RPMI7951 (cell line): ENCODE measurements at places on chromosomes 3 and 15. TPM values are rescaled to one million over a fixed set of nuclear protein-coding genes. Genes with fewer than 3 reads are reported as not detected.
A peak's percentile ranks its signal among the peaks of the same experiment; 100 is the strongest.

The ZNF106 gene
- total RNA-seq = 37.0 and 40.4 TPM in 2 replicates

DNA sequence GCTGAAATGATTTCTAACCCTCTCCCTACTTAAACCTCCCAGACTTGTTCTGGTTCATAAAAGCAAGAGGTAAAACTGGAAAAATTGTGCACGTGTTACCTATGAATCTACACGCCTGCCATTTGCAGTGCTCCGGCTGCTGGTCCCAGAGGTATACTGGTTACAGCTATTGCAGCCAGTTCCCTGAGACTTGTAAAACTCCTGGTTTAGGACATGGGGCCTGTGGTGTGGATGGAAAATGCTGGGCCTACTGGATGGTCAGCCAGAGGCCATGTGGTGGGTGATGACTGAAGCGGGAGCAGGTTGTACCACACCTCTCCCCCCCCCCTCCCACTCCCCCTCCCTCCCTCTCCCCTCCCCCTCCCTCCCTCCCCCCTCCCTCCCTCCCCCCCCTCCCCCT lies 45.0 kb downstream of the SENP2 start:
- peak; percentile 5 for DNase-seq

The THBS1 gene
- 593 and 598 TPM in 2 replicates for total RNA-seq

GRCh38 chr3:187044867-187045552 lies 94.3 kb downstream of the RPL39L start:
- no peak for DNase-seq

The WNT7A gene
- 0.12 TPM in 1 of 2 replicates, not detected in the other for total RNA-seq

DNA sequence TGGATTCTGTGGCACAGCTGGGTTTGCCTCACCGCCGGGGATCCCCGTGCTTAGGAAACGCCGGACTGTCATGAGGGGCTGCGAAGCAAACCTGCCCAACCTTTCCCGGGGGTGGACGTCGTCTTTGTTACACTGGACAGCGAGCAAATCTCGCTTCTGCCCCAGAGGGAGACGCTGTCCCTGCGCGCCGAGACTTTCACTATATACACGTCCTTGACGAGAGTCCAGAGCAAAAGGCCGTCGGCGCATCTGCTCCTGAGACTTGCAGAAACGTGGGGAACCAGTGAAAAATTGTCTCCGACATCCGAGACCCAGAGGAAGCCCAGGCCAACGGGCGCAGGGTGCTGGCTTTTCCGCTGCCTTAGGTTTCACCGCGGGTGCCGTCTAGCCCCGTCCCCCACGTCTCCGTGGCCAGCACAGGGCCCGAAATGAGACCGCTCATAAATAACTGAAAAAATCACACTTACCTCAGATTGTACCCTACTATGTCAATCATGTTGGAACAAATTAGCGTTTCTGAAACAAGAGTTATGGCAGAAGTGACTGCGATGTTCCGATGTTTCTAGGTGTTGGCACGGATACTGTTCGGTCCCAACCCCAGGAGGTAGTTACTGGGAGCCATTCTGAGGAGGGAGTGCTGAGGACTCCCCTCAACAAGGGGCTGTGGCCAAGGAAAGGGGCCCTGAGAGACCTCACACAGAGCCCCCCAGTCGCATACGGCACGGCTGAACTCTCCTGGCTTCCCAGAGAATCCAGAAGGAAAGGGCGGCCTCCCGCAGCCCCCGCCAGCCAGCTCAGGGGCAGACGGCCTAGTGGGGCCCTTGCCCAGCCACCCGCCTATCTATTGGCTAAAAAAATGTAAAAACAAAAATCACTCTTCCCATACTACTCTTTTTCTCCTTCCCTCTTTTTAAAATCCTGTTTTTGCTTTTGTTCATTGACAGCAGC lies 14.4 kb upstream of the MUC4 start:
- no peak for DNase-seq

The DNAJB8 gene
- total RNA-seq = not detected in 2 replicates

- DNase-seq = no peak
Observed at GRCh38 chr3:47004369-47005211, 25.1 kb downstream of the NBEAL2 start.

- DNase-seq = peak; percentile 97
Observed at GRCh38 chr15:64010719-64011118, 35.6 kb downstream of the DAPK2 start.

GRCh38 chr15:63218100-63218808 lies 28.8 kb downstream of the RAB8B start:
- peak; percentile 37 for DNase-seq

- DNase-seq = peak; percentile 94
Observed at GRCh38 chr15:79640206-79640605, 208.1 kb downstream of the MINAR1 start.

DNA sequence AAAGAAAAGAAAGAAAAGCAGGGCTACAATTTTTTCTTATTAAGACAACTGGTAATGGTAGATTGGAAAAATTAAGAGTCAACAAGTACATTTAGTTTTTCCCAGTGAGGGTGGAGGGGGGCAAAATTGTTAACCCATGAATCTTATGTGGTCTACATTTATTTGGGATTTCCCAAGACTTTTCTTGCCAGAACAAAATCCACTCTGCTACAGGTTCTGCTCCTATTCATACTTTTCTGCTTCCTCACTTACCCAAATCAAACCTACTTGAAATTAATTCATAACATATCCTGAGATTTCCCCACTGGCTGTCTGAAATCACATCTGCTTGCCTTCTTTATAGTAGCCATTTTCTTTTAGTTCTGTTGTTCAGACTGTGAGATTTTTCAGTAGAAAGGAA lies 41.1 kb downstream of the VGLL3 start:
- DNase-seq = peak; percentile 33

- no peak for DNase-seq
Observed at GRCh38 chr3:61299343-61300005, 48.2 kb upstream of the FHIT start.

- DNase-seq = peak; percentile 66
Observed at GRCh38 chr3:126197854-126198584, 17.6 kb upstream of the ALDH1L1 start.

The COMMD2 gene
- total RNA-seq = 40.5 and 50.8 TPM in 2 replicates

DNA sequence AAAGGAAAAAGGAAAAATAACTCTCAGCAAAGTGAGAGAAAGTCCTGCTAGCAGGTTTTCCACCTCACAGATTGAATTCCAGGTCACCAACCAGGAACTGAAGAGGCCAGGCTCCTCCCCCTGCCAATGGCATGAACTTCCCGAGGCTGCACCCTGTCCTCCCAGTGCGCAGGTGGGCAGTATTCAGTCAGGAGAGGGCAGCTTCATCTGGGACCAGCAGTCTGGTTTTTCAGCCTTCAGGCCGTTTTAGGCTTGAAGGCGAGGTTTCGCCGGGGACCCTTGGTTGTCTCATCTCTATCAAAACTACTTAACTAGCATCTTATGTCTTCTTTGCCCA lies 41.2 kb downstream of the TRAT1 start:
- DNase-seq = no peak

- DNase-seq = no peak
Observed at GRCh38 chr3:130811557-130811956, 64.9 kb upstream of the PIK3R4 start.

GRCh38 chr3:71461749-71462483 lies 121.6 kb downstream of the FOXP1 start:
- no peak for DNase-seq

DNA sequence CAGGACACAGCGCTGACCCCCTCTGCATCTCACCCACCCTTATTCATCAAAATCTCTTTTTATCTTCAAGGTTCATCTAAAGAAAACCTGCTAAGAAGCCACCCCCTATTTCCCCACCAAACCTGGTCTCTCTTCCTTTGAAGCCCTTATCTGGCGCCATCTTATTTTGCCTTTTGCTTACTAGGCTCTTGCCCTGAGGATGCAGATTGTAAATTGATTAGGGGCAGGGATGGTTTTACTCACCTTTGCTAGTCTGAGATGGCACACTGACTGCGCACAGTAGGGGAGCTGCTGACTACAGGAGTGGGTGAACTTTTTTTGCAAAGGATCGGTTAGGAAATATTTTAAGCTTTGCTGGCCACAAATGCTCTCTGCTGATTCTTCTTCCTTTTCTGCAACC lies 78.9 kb upstream of the BHLHE40 start:
- no peak for DNase-seq

GRCh38 chr3:196804773-196805172 lies 62.9 kb upstream of the SENP5 start:
- no peak for DNase-seq

GRCh38 chr15:50911621-50912020 lies 3.1 kb downstream of the AP4E1 start:
- no peak for DNase-seq

DNA sequence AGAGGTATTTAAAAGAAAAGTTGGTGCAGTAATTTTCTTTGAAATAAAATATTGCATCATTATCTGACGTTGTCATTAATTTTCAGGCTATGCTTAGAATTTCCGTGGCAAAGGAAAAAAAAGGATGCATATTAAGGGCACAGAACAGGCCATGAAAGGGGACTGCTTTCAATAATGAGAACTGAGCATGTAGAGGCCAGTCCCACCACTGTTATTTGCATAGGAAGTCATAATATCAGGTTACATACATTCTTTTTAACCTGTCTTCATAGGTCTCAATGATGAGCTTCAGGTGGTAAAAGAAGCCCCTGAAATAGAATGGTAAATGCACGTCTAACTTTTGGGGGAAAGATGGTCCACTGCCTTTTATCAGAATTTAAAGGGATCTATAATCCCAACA lies 272.1 kb upstream of the ALCAM start:
- no peak for DNase-seq

DNA sequence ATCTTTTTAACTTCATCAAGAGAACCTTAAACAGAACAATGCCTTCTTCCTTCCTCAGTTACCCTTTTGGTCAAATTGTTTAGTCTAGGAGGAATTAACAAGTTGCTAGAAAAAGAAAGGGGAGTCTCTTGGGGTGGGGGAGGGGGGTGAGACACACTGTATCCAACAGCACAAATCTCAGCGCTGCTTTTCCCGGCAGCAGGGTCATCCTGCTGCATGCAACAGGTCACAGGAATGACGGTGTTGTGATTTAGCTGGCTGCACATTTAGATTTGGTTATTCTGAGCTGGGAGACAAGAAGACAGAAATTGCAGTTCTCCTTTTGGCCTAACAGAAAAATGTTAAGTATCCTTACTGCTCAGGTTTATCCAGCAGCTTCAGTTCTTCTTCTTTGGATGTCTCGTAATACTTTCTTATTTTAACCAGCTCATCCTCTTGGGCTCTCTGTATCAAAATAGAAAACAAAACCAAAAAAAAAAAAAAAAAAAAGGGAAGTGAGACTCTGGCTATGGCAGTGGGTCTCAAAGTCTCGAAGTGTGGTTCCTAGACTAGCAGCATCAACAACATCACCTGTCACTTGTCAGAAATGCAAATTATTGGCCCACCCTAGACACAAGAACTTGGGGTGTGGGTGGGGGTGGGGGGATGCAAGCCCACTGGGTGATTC lies 190.5 kb downstream of the GREM1 start:
- DNase-seq = no peak

DNA sequence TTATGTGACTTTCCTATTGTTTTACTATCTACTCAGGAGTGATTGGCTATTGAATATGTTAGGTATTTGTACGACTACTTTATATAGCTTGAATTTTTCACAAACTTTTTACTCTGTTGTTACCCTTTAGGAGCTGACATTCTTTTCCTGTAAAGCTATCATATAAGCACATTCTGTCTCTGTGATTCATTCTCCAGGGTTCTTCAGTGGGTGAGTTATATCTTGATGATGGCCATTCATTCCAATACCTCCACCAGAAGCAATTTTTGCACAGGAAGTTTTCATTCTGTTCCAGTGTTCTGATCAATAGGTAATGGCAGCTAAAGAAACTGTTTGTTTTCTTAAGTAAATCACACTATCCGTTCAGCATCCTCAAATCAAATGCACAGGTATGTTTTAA lies 10.1 kb upstream of the CAPN3 start:
- no peak for DNase-seq

- DNase-seq = peak; percentile 57
Observed at GRCh38 chr15:72197460-72198355, at the start of gene GRAMD2A. GRAMD2A (minus strand) TSS chr15:72197787.

- no peak for DNase-seq
Observed at GRCh38 chr15:69021895-69022294, 7.4 kb downstream of the NOX5 start.

- no peak for DNase-seq
Observed at GRCh38 chr3:13487403-13487802, 7.3 kb downstream of the HDAC11 start.

- DNase-seq = no peak
Observed at GRCh38 chr3:30183421-30183820, 423.0 kb upstream of the TGFBR2 start.

GRCh38 chr15:90025489-90026033 lies 24.4 kb downstream of the ZNF710 start:
- no peak for DNase-seq

- no peak for DNase-seq
Observed at GRCh38 chr3:127263037-127263436, 24.8 kb downstream of the PRR20G start.

The RARRES1 gene
- 3.7 and 4.0 TPM in 2 replicates for total RNA-seq

DNA sequence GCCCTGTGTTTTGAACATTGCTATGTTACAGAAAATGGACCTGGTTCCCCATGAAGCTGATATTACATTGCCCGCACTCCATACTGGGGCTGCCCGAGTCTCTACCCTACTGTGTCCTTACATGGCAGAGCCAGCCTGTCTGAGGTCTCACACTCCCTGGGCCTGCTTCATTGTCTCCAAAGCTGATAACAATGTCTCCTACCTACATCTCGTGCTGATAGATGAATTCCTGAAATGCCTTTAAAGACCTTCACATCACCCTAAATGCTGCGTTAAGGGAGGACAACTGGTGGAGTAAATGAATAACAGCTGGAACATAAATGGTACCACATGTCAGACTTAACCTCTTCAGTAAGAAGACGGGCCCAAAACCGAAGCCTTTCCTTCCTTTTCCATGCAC lies 62.9 kb upstream of the PTX3 start:
- peak; percentile 86 for DNase-seq

DNA sequence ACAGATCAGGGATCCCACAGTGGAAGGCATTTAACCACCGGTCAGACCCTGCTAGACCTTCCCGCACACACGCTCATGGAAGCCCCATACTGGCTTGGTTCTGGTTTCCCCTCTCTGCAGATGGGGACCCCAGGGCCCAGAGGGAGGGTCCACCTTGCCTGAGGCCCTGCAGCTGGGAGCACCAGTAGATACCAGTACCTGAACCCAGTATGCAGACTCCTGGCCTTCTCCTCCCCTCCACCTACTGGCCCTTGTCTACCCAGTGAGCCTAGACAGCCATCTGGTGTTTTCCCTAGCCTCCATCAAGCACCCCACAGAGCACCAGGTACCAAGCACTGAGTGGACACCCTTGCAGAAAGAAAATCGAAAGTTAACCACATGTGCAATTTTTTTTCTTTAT lies 65.1 kb downstream of the MEGF11 start:
- DNase-seq = no peak

GRCh38 chr3:47541583-47542108 lies 28.1 kb upstream of the ELP6 start:
- no peak for DNase-seq

- DNase-seq = no peak
Observed at GRCh38 chr15:78120523-78120922, 10.7 kb downstream of the CIB2 start.

The SPINT1 gene
- not detected in 2 replicates for total RNA-seq

DNA sequence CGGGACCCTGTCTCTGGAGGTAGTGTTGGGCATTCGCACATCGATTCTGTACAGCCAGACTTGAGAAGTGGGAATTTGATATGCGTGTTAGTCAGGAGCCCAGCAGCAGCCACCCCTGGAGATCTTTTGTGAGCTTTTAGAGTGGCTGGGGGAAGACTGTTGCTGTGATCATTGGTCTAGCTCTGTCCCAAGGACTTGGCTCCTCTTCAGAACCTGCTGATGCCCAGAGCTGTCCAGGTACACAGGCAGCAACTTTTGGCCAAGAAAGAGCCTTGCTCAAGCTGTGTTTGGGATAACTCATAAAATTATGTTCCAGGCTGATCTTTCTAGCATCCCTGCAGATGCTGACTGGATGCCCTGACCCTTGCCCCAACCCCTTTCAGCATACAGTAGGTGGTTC lies 29.3 kb downstream of the LIMD1 start:
- no peak for DNase-seq
